ENCODE measurements at places on chromosomes 6 and 20.

- no peak for DNase-seq
These were observed 10.7 kb upstream of the PRR18 start for GRCh38 chr6:166318649-166319600.

- peak; percentile 24 for DNase-seq
These were observed 82.7 kb downstream of the SH3BGRL2 start for GRCh38 chr6:79713701-79714322.

DNA sequence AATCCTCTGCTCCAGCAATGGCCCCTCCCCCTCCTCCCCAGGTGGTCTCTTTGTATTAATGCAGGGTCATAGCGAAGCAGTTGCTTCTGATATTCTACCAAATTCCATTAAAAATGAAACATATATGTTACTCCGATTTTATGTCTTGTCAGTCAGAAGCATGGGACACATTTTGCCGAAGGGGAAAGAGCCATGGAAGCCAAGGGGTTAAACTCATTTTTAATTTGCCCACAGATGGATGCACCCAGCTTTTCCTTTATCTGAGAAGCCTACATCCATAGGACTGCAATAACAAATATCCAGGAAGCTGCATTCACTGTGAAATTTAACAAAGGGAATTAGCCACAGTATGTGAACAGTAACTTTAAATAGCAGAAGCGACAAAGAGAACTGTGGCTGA is 688.2 kb downstream of the QKI start:
- no peak for DNase-seq

- no peak for DNase-seq
These were observed 241.9 kb upstream of the MOCS1 start for GRCh38 chr6:40176152-40176551.

DNA sequence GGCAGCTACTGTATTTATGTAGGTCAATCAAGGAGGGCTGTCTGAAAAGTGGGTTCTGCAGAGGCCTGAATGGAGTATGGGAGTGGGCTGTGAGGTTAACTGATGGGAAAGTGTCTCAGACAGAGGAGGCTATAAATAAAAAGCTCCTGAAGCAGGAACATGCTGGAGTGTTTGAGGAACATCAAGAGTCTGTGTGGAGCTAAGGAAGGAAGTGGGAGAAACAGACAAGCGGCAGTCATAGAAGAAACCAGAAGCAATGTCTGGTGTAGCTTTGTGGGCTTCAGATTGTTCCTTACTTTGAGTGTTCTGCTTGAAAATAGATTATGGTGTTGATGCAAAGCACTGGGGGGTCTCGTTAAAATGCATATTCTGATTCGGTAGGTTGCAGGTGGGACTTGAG is 101.5 kb upstream of the OGFRL1 start:
- no peak for DNase-seq

DNA sequence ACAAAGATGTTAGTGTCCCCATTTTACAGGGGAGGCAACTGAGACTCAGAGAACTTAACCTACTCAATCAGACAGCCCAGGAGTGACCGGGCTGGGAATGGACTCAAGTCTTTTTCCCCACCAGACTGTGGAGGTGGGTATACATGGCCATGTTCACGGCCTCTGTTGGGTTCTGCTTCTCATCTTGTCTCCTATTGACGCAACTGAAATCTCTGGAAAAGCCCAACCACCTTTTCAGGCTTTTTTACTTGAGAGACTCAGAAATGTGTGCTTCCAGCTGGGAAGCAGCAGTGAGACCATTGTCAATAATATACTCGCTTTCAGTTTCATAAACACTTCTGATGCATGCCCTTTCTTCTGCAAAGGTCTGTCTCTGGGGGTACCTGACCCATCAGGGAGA is 70.7 kb downstream of the SOBP start:
- no peak for DNase-seq

- DNase-seq: no peak
These were observed 8.0 kb downstream of the TGM2 start for GRCh38 chr20:38156888-38157634.

DNA sequence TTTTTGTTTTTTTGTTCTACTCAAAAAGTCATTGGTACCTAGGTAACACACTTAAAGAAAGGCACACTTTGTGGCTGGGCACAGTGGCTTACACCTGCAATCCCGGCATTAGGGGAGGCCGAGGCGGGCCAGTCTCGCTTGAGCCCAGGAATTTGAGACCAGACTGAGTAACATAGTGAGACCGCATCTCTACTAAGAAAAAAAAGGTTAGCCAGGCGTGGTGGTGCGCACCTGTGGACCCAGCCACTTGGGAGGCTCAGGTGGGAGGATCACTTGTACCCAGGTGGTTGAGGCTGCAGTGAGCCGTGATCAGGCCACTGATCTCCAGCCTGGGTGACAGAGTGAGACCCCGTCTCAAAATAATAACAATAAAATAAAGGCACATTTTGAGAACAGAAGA is 67.4 kb upstream of the BHLHE23 start:
- no peak for DNase-seq

- DNase-seq: no peak
These were observed 127.5 kb downstream of the ISM1 start for GRCh38 chr20:13348311-13349234.

GRCh38 chr6:148657048-148657447 is 89.8 kb upstream of the UST start:
- DNase-seq: no peak

GRCh38 chr6:3022765-3023662 is 23.3 kb downstream of the NQO2 start:
- DNase-seq: no peak

- no peak for DNase-seq
These were observed 11.3 kb downstream of the SERPINB6 start for GRCh38 chr6:2959909-2960719.

DNA sequence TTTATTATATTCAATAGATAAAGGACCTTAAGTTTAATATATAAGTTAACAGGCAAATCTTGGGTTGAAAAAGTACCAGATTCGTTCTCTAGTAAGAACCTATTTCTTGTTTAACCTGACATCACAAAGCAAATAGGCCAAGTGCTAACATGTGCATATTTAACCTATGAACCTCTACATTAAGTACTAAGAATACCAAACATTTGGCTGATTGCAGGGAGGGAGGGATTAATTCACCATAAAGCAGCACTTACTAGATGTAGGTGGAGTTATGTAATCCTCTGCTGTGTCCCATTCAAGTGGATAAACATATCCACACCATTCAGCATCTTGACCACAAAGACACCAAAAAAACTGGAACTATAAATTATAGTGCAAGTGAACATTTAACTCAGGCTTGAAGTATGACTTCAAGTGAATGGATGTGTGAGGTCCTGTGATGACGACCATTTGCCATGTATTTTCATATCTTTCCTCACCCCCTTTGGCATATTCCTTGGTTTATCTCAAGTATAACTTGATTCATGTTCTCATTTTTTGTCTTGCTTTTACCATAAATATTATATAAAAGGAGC is 10.2 kb downstream of the STX11 start:
- no peak for DNase-seq

- no peak for DNase-seq
These were observed 260.6 kb upstream of the STXBP5 start for GRCh38 chr6:146943664-146944063.

DNA sequence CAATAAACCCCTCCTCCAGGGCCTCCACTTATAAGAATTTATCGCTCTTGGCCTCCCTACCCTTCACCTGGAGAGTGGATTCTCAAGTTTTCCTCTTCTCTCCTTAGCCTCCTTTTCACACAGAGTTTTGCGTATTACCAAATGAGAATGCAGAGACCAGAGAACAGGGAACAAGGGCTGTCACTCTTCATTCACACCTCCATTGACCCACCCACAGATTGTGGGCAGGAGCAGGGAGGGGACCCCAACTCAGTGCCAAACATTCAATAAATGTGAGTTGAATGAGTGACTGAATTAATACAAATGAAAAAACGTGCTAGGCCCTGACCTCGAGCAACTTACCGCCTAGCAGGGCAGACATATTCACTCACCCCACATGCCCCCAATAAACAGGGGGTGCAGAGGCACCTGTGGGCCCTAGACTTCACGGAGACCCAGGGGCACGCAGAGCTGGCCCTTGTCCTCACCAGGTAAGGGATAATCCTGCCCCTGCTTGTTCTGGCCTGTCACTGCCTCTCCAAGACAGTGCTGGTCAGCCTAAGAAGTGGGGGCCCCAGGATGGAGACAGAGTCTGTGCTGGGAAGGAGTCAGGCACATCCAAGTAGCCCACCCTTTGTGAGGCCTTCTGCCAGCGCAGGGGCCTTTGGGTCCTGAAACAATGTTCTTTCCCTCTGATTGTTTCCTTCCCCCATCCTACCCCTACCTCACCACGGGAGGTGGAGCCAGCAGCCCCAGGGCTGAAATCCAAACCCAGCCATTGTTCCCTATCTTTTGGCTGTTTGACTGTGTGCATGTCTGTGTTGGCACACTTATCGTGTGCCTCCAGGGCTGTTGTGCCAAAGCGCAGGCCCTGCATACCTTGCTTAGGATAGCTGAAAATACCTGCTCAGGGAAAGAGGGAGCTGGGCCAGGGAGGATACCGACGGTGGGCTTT is 8.4 kb upstream of the TJAP1 start:
- no peak for DNase-seq

All from fibroblast of the conjunctiva (primary cell).